Urinary bladder (tissue), 4 donors: ENCODE measurements at places on chromosomes 1 and 21. TPM values are rescaled to one million over a fixed set of nuclear protein-coding genes. Genes with fewer than 3 reads are reported as not detected.

- no peak for DNase-seq
Observed at GRCh38 chr21:15370462-15370975, 305.7 kb upstream of the NRIP1 start.

- DNase-seq = no peak
Observed at GRCh38 chr21:35411434-35411833, 362.3 kb upstream of the RUNX1 start.

DNA sequence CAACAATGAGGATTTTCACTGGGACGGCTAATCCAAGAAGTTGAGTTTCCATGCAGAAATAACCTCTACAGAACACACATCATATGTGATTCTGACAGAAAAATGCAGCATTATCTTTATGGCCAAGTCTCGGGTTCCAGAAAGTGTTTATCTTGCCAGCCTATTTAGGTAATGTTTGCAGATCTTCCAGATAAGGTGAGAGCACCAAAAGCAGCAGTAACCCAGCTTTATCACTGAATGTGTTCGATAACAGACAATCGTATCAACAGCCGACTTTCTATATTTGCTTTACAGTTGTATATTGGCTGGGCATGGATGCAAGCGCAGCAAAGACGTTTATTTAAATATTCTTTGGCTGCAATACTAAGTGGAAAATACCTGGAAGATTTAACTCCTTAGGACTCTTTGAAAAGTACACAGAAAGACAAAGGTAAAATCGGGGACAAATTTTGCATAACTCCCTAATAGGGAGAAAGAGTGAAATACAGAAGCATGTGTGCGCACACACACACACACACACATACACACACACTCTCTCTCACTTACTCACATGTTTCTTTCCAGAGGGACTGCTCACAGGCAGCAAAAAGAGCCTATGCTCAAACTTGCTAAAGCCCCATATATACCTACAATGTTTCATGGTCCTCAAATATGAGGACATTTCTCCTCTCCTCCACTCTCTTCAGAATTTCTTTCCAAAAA, 3.0 kb upstream of the CTSK start:
- no peak for DNase-seq

DNA sequence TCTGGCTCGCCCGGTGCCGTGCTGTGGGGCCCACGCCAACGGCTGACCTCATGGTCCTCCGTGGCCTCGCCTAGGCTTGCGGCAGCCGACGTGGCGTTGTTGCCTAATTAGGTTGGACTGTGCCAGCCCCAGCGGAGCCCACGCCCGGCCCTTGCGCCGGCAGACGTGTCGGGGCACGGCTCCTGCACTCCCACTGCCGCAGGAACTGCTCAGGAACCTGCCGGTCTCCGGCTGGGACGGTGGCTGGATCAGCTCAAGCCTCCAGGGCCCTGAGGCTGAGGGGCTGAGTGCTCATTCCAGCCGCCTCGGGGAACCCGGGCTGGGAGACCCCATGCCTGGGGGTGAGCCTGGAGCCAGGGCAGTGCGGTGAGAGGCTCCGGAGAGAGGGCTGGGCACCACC, 16.1 kb upstream of the PEX10 start:
- no peak for DNase-seq

DNA sequence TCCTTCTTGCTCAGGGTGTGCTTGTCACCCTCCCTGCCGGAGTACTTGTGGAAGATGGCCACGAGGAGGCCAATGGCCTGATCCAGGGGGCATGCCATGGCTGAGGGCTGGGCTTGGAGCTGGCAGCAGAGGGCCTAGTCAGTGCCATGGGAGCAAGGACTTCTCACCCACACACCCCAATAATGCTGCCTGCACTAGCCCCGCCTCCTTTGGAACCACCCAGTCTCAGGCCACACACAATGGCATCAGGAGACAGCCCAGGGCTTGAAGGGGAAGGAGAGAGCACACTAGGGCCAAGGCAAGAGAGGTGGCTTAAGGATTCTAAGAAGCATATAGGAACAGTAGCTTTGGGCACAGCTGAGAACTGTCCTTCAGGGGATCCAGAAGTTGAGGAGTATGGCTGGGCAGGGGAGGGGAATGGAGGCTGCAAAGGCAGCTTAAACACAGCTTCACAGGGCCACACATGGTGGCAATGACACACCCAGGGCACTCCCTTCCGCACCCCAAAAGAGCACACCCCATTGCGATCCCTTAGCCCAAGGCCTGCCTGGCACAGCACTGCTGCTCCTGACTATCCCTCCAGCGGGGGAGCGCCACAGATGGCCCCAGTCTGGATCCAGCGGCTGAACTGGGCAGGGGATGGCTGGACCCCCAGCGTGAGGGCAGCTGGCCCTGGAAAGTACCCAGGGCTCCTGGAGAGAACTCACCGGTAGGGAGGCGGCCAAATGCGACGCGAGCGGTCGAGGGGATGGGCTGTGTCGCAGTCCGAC, at the start of gene S100A6:
TSS of gene S100A6 (minus strand) at position 750 of the 770 bp plus-strand sequence. CDS start at position 98, 652 bp downstream.
- DNase-seq = no peak

- no peak for DNase-seq
Observed at GRCh38 chr1:46757956-46758528, 39.1 kb upstream of the EFCAB14 start.

- DNase-seq = no peak
Observed at GRCh38 chr21:35139382-35139715, 90.2 kb upstream of the RUNX1 start.

DNA sequence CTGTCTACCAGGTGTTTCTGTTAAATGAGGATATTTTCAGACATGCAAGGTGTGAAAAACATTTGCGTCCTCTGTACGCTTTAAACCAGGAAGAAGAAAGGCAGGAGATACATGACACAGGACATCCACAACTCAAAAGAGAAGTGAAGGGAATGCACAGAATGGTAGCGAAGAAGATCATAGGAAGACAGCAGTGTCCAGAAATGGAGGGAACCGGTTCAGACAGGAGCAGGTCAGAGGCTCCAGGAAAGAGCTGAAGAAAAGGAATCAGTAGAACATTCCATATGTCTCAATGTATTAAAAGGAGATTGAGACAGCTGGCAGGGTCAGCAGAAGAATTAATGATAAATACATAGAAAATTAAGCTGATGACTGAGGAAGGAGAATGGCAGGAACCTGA, 190.9 kb downstream of the CDC7 start:
- DNase-seq = no peak

DNA sequence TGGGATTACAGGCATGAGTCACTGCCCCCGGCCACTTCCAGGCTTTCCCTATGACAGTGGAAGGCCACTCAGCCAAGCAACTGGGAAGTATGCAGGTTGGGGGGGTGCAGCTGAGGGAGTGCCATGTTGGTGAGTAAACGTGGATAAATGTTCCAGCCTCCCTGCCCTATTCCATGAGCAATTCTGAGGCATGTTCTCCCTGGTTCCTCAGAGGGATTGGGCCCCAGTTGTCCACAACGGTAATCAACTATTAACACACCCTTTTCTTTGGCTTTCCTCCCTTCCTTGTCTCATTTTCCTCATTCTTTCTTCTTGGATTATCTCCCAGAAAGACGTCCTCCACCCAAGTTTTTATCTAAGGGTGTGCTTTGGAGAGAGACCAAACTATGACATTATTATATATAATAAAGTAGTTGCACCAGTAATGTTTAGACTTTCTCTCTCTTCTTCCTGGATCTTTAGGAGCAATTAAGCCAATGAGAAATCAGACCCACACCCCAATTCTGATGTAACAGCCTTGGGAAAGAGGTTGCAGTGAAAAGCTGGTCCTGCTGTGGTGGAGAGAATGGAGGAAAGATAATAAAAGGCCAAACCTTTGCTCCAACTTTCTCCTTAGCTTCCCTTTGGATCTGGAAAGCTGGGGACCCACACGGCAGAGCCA, 6.8 kb upstream of the SLAMF9 start:
- no peak for DNase-seq

GRCh38 chr21:32114419-32115035, 164.3 kb downstream of the MIS18A start:
- no peak for DNase-seq

DNA sequence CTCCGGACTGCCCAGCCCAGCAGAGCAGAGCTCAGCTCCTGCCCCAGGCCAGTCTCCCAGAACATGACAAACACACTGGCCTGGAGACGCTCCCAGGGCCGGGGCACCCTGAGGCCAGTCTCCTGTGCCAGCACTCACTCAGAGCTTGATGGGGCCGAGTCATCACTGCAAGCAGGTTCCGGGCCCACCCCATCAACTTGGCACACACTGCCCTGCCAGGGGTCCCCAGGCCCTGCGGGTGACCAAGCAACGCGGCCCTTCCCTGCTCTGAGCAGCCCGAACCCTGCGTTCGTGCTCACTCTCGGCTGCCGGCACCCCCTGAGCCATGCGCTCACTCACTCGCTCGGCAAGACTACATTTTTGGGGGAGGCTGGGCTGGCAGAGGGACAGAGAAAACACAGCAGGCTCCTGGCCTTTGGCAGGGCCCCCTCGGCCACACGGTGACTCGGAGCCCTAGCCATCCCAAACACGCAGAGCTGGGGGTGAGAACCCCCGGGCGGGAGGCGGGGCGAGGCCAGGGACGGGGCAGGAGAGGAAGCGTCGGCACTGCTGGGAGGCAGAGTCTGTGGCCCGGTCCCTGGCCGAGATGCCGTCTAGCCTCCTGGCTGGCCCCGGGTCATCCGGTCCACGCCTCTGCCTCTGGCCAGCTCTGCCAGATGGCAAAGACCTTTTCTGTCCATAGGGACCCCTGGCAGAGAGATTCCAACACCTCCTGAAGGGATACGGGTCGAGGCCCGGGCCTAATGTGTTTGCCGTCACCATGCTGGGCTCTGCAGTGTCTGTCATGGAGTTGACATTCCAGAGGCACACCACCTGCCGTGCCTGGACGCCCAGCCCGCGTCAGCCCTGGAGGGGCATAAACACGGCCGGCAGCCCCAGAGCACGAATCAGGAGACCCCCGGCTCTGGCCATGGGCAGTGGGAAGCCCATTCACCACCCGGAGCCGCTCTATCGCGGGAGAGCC, 68.0 kb downstream of the MEGF6 start:
- no peak for DNase-seq

DNA sequence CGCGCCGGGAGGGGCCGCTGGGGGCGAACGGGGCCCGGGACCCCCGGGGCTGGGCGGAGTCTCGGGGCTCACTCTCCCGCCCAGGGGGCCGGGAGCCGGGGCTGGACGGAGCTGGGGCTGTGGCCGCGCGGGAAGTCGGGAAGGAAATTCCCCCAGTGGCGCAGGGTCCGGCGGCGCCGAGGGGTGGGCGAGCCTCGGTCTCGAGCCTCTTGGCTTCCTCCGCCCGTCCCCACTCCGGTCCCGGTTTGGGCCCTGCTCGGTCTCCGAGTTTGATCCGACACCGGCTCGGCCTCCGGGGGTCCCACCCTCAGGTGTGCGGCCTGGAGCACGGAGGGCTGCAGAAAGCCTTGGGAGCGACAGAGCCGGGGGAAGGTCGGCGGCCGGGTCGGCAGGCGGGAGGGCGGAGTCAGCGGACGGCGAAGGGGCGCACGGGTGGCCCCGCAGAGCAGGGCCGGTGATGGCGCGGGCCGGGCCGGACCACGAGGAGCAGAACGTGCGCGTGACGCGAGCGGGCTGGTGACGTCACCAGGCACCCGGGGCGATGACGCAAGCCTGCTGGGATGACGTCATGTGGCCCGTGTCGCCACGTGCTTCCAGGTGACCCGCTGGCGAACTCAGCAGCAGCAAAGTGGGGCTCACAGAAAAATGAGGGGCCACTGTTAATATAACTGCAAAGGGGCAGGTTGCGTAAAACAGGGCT, 610 bp upstream of the HES4 start:
- DNase-seq = no peak

GUCA2B gene
- not detected for total RNA-seq

BARHL2 gene
- not detected for total RNA-seq

DENND2D gene
- 23.9 TPM for total RNA-seq

TMEM269 gene
- not detected for total RNA-seq

FAM229A gene
- 3.2 TPM for total RNA-seq
